ENCODE measurements at places on chromosomes 7 and 10. TPM values are rescaled to one million over a fixed set of nuclear protein-coding genes. Genes with fewer than 3 reads are reported as not detected.

- H3K27me3 ChIP-seq = no peaks in the 10 kb centered on the region
- no peak for DNase-seq
- no peak overlapping the region for H3K4me3 ChIP-seq
- H3K27ac ChIP-seq = no peak overlapping the region
Observed at GRCh38 chr10:87675396-87676376, 16.0 kb downstream of the PAPSS2 start.

HYAL4 gene
- total RNA-seq = not detected

PROSER2 gene
- total RNA-seq = 18.0 TPM

AQP1 gene
- 826 TPM for total RNA-seq

GRCh38 chr10:123327450-123327849 is 173.2 kb downstream of the BUB3 start:
- H3K4me3 ChIP-seq = no peak overlapping the region
- no peaks in the 10 kb centered on the region for H3K4me1 ChIP-seq
- no peak overlapping the region for H3K27ac ChIP-seq
- DNase-seq = no peak
- H3K36me3 ChIP-seq = no peaks in the 10 kb centered on the region

EMX2 gene
- not detected for total RNA-seq

DNA sequence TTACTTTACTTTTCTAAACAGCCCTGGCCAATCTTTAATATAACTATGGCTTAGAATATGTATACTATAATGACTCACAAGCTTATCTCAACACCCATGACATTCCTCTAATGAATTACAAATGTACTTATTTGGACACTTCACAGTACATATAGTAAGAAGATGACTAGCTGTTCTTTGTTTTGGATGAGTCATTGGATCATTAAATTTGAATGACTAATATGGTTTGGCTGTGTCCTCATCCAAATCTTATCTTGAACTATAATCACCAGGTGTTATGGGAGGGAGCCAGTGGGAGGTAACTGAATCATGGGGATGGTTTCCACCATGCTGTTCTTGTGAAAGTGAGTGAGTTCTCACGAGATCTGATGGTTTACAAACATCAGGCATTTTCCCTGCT is 807.5 kb upstream of the SORCS1 start:
- H3K4me3 ChIP-seq = no peak overlapping the region
- H3K27ac ChIP-seq = no peak overlapping the region
- no peak for DNase-seq
- H3K27me3 ChIP-seq = no peaks in the 10 kb centered on the region
- no peaks in the 10 kb centered on the region for H3K36me3 ChIP-seq

IRF5 gene
- 46.0 TPM for total RNA-seq

GRCh38 chr10:17237915-17238444 is 9.9 kb downstream of the VIM start:
- H3K27ac ChIP-seq = peak overlapping the region; percentile 2
- peaks cover 43% of the 10 kb centered on the region for H3K4me1 ChIP-seq
- no peaks in the 10 kb centered on the region for H3K27me3 ChIP-seq
- DNase-seq = no peak
- no peak overlapping the region for H3K4me3 ChIP-seq

DNA sequence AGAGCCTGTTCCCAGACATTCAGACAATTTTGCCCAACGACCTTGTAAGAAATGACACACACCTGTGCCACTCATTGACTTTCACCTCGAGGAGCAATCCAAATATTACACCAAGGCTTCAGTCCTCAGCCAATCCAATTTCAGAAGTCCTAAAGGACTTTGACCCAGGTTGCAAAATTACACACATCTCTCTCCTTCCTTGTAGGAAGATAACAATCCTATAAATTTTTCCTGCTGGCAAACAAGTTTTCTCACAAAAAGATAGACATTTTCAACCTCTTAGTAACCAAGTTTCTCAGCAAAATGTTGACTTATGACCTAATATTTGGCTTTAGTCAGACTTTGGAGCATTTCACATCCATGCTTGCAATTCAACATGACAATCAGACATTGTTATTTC is 745.0 kb downstream of the GRID1 start:
- H3K36me3 ChIP-seq = no peaks in the 10 kb centered on the region
- H3K27ac ChIP-seq = no peak overlapping the region
- no peak for DNase-seq
- H3K4me1 ChIP-seq = no peaks in the 10 kb centered on the region

GRCh38 chr7:149773446-149774236 is at the start of gene ZNF467:
Gene ZNF467 (minus strand): TSS chr7:149773588. CDS start chr7:149771032, 2,556 bp downstream.
- peak; percentile 82 for DNase-seq
- H3K4me3 ChIP-seq = peak within 1 kb of the TSS; percentile 73
- H3K27me3 ChIP-seq = no peaks in the 10 kb centered on the region
- H3K36me3 ChIP-seq = peaks cover 15% of the 10 kb centered on the region
- H3K4me1 ChIP-seq = peaks cover 38% of the 10 kb centered on the region

DNA sequence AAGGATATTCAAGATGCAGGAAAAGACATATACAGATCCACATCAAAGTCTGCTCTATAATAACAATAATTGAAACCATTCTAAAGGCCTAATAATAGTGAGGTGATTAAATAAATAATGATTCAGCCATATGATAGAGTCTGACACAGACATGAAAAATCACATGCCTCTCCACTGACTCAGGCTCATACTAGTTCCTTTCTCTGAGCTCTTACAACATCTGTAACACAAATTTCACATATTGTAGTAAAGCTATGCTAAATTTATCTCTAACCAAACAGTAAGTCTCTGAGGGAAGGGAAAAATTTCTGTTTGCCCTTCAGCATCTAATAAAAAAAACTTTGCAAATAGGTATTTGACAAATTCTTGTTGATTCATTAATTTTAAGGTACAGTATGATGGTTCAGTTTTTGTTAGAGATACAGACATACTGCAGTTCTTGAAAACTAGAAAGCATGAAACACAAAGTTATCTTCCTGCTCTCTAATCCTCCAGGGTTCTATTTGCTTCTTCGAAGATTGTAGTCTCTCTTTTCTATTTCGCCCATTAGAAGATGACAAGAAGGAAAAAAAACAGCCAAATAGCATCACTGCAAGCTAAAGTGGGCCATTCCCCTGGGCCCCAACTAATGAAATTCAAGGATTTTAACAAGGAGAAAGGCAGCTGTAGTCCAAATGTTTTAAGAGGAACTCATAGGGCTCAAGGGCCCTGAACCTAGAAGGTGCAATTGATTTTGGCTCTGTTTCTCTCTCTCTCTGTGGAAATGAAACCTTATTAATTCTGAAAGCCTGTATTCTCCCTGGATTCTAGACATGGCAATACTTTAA is 53.9 kb downstream of the CUBN start:
- peaks cover 24% of the 10 kb centered on the region for H3K4me1 ChIP-seq
- H3K36me3 ChIP-seq = no peaks in the 10 kb centered on the region
- H3K27me3 ChIP-seq = no peaks in the 10 kb centered on the region
- DNase-seq = no peak
- H3K4me3 ChIP-seq = no peak overlapping the region

GRCh38 chr10:58412502-58412961 is 27.3 kb downstream of the TFAM start:
- no peak for DNase-seq
- no peaks in the 10 kb centered on the region for H3K4me1 ChIP-seq
- no peak overlapping the region for H3K4me3 ChIP-seq
- H3K27me3 ChIP-seq = no peaks in the 10 kb centered on the region
- no peaks in the 10 kb centered on the region for H3K36me3 ChIP-seq

- no peak overlapping the region for H3K27ac ChIP-seq
- H3K27me3 ChIP-seq = no peaks in the 10 kb centered on the region
- H3K36me3 ChIP-seq = no peaks in the 10 kb centered on the region
Observed at GRCh38 chr7:12942609-12943008, 255.2 kb downstream of the ARL4A start.

DNA sequence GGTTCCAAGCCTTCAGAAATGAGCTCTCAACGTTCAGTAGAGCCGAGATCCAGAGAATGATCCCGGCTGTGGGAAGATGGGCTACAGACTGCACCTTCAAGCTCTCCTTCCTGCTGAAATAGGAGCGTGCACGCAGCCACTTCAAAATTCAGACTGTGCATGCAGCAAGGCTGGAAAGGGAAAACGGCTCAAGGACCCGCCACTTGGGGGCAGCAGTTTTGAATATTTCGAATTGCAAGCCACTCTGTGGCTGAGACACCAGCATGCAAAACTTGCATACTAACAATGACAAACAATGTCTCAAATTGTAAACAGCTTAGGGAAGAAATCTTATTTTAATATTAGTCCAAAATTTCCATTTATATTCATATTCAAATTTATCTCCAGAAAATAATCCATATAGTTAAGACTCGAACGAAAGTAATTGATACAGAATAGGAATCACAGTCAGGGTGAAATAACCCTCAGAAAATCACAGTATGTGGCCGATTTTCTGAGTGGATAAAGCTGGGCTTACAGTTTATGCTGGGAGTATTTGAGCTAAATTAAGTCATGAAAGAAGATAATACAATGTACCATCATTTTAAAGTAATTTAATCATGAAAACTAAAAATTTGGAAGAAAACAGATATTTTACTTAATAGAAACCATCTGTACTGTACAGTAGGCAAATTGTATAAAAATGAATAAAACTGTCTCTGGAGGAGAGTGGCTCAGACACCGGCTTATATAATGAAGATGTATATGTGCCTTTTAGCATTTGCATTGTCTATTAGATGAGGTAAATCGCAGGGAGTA is 137.9 kb upstream of the MKI67 start:
- H3K4me3 ChIP-seq = no peak overlapping the region
- no peaks in the 10 kb centered on the region for H3K36me3 ChIP-seq
- peaks cover 62% of the 10 kb centered on the region for H3K27me3 ChIP-seq
- H3K27ac ChIP-seq = no peak overlapping the region
- no peaks in the 10 kb centered on the region for H3K4me1 ChIP-seq

IGFBP1 gene
- not detected for total RNA-seq

SMC3 gene
- total RNA-seq = 33.2 TPM

GRCh38 chr10:75707080-75707840 is 275.8 kb downstream of the LRMDA start:
- no peaks in the 10 kb centered on the region for H3K4me1 ChIP-seq
- H3K36me3 ChIP-seq = no peaks in the 10 kb centered on the region
- no peak overlapping the region for H3K4me3 ChIP-seq
- H3K27me3 ChIP-seq = no peaks in the 10 kb centered on the region

TMEM176B gene
- 69.4 TPM for total RNA-seq

KIAA1549 gene
- total RNA-seq = 5.3 TPM

DNA sequence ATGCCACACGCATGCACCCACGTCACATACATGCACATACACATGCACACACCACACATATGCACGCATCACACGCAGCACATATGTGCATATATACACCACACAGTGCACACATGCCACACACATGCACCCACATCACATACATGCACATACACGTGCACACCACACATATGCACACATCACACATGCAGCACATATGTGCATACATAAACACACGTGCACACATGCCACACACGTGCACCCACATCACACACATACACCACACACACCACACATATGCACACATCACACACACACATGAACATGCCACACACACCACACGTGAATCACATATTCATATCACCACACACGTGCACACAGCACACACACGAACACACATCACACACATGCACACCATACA is 338.8 kb downstream of the PTPRN2 start:
- no peak overlapping the region for H3K4me3 ChIP-seq
- H3K27ac ChIP-seq = no peak overlapping the region
- no peaks in the 10 kb centered on the region for H3K36me3 ChIP-seq
- no peaks in the 10 kb centered on the region for H3K4me1 ChIP-seq
- DNase-seq = no peak
- no peaks in the 10 kb centered on the region for H3K27me3 ChIP-seq

EXOSC1 gene
- total RNA-seq = 31.0 TPM

GRCh38 chr10:121063744-121064143 is 212.6 kb downstream of the WDR11 start:
- no peak overlapping the region for H3K27ac ChIP-seq
- H3K4me3 ChIP-seq = no peak overlapping the region
- no peaks in the 10 kb centered on the region for H3K4me1 ChIP-seq
- no peaks in the 10 kb centered on the region for H3K36me3 ChIP-seq
- H3K27me3 ChIP-seq = no peaks in the 10 kb centered on the region

METTL27 gene
- 4.0 TPM for total RNA-seq

- H3K27ac ChIP-seq = no peak overlapping the region
- no peak overlapping the region for H3K4me3 ChIP-seq
- DNase-seq = no peak
- H3K36me3 ChIP-seq = no peaks in the 10 kb centered on the region
- no peaks in the 10 kb centered on the region for H3K27me3 ChIP-seq
- no peaks in the 10 kb centered on the region for H3K4me1 ChIP-seq
Observed at GRCh38 chr7:158404031-158404761, 183.4 kb downstream of the PTPRN2 start.

DNA sequence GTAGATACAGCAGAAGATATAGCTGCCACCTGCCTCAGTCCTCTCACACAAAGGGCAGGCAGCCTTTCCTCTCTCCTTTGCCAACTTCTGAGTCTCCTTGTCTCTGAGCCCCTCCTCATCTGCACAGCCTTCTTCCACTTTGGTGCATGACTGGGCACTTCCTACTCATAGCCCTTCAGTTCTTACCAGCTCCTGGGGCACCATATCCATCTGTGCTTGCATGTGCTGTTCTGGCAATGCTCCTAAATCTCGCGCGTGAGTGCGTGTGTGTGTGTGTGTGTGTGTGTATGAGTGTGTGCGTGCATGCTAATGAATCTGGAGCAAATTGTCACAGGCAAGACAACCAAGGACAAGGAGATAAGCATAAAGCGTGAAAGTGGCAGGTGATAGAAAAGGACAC is 1271.6 kb upstream of the SORCS1 start:
- no peak overlapping the region for H3K4me3 ChIP-seq
- no peak overlapping the region for H3K27ac ChIP-seq
- DNase-seq = no peak

TMEM229A gene
- not detected for total RNA-seq

GRCh38 chr7:87424075-87424474 is 51.4 kb downstream of the ABCB4 start:
- H3K27me3 ChIP-seq = no peaks in the 10 kb centered on the region
- no peak overlapping the region for H3K27ac ChIP-seq
- no peaks in the 10 kb centered on the region for H3K36me3 ChIP-seq
- H3K4me3 ChIP-seq = no peak overlapping the region
- no peak for DNase-seq

GRCh38 chr7:101602484-101603241 is 26.4 kb downstream of the MYL10 start:
- DNase-seq = peak; percentile 83
- no peak overlapping the region for H3K4me3 ChIP-seq
- no peaks in the 10 kb centered on the region for H3K36me3 ChIP-seq

- DNase-seq = no peak
- no peak overlapping the region for H3K4me3 ChIP-seq
- no peak overlapping the region for H3K27ac ChIP-seq
- no peaks in the 10 kb centered on the region for H3K27me3 ChIP-seq
Observed at GRCh38 chr7:95897557-95898251, 125.3 kb downstream of the DYNC1I1 start.

TUBAL3 gene
- total RNA-seq = not detected

GRCh38 chr7:55400191-55400590 is 35.1 kb downstream of the LANCL2 start:
- H3K27me3 ChIP-seq = no peaks in the 10 kb centered on the region
- no peak overlapping the region for H3K4me3 ChIP-seq
- H3K27ac ChIP-seq = no peak overlapping the region
- H3K4me1 ChIP-seq = no peaks in the 10 kb centered on the region

- no peak overlapping the region for H3K27ac ChIP-seq
- H3K36me3 ChIP-seq = no peaks in the 10 kb centered on the region
- no peak overlapping the region for H3K4me3 ChIP-seq
- no peak for DNase-seq
Observed at GRCh38 chr7:79471283-79471682, 17.8 kb upstream of the MAGI2 start.

PHKG1 gene
- 1.1 TPM for total RNA-seq

TACR2 gene
- total RNA-seq = 1.2 TPM

Measured in lower lobe of right lung (tissue), 2 donors.